ENCODE measurements at places on chromosomes 1 and 21.

- no peak for DNase-seq
Observed at GRCh38 chr1:188061881-188062280, 1233.1 kb downstream of the PLA2G4A start.

DNA sequence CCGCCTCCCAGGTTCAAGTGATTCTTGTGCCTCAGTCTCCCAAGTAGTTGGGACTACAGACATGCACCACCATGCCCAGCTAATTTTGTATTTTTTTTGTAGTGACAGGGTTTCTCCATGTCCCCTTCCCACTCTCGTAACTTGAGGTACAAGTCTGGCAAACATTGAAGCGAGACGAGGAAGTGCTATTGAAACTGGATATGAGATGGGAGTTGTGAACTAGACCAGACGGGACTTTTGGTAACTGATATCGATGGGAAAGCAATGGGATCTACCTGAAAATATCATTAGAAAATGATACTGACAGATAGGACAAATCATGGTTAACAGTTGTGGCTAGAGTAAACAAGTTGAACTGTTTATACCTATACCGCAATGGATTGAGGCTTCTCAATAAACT is 95.2 kb upstream of the TRABD2B start:
- DNase-seq = no peak

GRCh38 chr1:25587290-25587689 is 29.3 kb upstream of the MAN1C1 start:
- DNase-seq = no peak

DNA sequence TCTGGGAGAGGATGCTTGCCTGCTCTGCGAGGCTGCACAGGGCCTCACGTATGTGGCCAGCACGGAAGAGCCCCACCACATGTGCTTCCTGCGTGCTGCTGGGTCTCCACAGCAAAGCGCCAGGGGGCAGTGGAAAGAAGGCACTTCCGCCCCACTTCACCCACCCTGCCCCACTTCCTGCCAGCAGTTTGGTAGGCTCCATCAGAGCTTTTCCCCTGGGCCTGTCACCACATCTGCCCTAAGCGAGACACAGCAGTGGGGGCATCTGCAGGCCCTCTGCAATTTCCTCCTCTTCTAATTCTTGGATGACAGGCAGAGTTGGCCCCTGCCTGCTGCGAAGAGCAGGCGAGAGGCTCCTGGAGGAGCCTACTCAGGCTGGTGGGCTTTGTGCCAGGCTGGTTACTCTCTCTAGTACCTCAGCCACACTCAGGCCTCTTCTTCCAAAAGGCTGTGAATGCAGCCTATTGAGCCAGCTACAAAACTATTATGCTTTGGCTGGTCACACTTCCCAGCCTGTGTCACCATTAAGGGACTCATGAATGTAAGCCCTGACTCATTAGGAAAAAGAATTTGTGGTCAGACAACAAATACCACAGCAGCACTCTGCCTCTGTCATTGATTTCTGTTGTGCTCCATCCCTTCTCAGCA is 25.0 kb downstream of the CD244 start:
- DNase-seq = peak; percentile 97

GRCh38 chr1:174072581-174072980 is 50.4 kb upstream of the RC3H1 start:
- no peak for DNase-seq

GRCh38 chr1:32878637-32879041 is 7.7 kb upstream of the HPCA start:
- no peak for DNase-seq

DNA sequence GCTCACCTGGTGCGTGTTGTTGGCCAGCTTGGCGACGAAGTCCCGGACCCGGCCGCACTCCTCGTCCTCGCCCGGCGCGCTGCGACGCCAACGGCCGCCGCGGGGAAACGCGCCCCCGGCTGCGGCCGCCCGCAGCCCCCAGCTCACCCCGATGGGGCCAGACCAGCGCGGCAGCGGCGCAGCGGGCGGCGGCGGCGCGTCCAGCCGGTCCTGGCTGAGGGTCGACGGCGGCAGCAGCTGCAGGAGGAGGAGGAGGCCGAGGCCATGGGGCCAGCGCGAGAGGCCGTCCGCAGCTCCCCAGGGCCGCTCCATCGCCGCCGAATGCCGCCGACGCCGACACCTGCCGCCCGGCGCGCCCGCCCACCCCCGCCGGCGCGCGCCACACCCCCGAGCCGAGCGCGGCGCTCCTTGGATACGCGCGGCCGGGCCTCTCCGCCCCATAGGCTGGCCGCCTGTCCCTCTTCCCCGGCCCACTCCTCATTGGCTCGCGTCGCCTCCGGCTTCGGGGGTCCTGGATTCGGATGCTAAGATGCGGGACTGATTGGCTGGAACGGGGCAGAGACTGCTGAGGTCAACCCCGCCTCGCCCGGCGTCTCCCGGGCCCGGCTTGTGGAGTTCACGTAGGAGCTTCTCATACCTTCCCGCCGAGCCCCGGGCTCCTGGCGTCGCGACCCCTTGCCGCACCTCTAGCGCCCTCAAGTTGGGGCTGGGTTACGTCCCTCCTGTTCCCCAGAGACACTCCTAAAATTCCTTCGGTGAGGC is at the start of gene SORT1:
SORT1 (minus strand) TSS at position 338 of the 762 bp plus-strand sequence; CDS start at position 312, 26 bp downstream.
- DNase-seq = peak; percentile 45

- DNase-seq = no peak
Observed at GRCh38 chr1:109904105-109904817, 6.4 kb upstream of the CSF1 start.

- peak; percentile 14 for DNase-seq
Observed at GRCh38 chr1:10598389-10598702, 123.6 kb downstream of the PEX14 start.

GRCh38 chr1:25550683-25551310 is 7.4 kb downstream of the LDLRAP1 start:
- no peak for DNase-seq

GRCh38 chr1:94107141-94107540 is 13.8 kb downstream of the ABCA4 start:
- no peak for DNase-seq

GRCh38 chr1:229098903-229099578 is 171.9 kb upstream of the RAB4A start:
- peak; percentile 36 for DNase-seq

- DNase-seq = no peak
Observed at GRCh38 chr1:240136402-240136801, 44.7 kb downstream of the FMN2 start.

GRCh38 chr1:6246497-6247467 is 2.8 kb downstream of the HES3 start:
- DNase-seq = peak; percentile 88

GRCh38 chr1:244354810-244355278 is 96.9 kb downstream of the ADSS2 start:
- no peak for DNase-seq

All from NB4 (cell line).